ENCODE measurements at places on chromosomes 2 and 18. TPM values are rescaled to one million over a fixed set of nuclear protein-coding genes. Genes with fewer than 3 reads are reported as not detected.

GRCh38 chr2:127542231-127542630 lies 6.7 kb downstream of the MYO7B start:
- no peak for DNase-seq

DNA sequence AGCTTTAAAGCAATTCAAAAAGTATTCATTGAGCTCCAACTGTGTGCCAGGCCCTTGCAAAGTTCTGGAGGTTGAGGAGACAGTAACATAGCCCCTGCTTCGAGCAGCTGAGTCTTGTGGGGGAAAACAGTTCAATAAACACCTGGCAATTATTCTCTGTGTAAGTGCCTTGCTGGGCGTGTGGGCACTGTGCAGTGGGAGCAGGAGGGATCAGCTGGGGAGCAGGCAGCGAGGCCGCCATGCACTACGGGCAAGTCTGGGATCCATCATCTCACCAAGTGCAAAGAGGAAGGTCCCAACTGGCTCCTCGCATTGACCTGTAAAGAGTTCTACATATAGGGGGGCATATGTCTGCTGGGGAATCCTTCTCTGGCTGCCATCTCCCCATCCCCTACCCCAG lies 342.2 kb upstream of the HS6ST1 start:
- DNase-seq, result no peak

- no peak for DNase-seq
Observed at GRCh38 chr2:127277028-127277427, 16.9 kb downstream of the ERCC3 start.

DNA sequence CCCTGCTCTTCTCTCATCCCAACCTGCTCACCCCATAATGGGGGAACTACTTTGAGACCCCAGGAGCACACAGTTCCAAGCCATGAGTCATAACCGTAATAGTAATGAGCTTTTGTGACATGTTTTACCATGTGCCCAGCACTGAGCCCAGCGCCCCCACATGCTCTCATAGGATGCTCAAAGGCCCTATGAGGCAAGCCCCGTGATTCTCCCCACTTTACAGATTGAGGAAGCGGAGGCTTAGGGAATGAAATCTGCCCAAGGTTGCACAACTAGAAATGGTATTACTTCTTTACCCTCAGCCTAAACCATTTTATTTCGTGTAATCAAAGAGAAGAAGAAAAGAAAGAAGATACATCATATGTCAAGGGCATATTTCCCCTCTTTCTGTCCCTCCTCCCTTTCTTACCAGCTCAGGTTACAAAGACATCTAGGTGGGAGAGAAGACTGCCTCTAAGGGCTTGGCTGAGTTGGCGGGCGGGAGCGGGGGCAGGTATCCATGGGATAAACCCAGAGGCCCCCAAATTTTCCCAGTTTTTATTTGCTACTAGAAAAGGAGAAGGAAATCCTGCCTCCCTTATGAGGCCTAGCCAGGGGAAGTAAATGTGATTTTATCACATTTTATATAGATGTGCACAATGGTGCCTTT lies 24.2 kb downstream of the BCL11A start:
- DNase-seq, result no peak

DNA sequence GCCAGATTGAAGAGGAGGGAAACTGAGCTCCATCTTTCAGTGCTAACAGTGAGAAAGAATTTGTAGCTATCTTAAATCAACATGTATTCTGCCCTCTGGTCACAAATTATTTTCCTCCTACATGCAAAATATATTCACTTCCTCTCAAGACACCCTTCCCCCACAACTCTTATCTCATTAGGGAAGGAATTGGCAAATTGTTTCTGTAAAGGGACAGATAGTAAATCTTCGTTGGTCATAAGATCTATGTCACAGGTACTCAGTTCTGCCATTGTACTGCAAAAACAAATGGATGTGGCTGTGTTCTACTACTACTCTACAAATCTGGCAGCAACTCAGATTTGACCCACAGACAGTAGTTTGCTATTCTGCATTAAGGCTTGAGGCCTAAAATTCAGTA lies 53.0 kb upstream of the CYP20A1 start:
- no peak for DNase-seq

DNA sequence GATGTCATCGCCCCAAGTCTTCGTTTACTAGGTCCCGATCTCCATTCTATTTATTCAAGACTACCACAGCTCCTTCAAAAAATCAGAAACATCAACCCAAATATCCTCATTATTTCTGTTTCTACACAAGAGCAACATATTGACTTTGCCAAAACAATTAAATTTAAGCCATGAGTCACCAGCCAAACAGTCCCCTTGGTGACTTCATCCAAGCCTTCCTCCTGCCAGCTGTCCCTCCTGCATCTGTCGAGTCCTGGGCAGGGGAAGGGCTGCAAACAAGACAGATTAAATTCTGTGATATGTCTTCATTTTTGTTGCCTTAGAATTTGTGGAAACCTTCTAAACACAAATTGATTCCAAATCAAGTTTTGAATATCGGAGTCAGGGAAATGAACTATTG lies 110.3 kb downstream of the SP3 start:
- DNase-seq, result no peak

DNA sequence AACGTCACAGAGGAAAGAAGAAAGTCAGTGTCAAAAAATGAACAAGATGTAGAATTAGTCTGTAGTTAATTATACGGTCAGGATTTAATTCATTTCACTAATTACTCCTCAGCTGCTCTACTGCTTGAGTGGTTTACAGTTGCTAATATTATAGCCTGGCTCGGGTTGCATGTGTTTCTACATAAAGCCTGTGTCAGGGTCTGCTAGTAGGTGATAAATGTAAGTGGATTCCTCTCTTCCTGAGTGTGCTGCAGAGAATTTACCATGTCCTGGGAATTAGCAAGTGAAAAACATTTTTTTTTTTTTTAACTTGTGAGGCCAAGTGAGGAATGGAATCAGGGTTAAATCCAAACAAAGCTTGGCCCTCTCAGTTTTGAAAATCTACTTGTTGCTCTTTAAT lies 622.6 kb downstream of the EPHA4 start:
- no peak for DNase-seq

DNA sequence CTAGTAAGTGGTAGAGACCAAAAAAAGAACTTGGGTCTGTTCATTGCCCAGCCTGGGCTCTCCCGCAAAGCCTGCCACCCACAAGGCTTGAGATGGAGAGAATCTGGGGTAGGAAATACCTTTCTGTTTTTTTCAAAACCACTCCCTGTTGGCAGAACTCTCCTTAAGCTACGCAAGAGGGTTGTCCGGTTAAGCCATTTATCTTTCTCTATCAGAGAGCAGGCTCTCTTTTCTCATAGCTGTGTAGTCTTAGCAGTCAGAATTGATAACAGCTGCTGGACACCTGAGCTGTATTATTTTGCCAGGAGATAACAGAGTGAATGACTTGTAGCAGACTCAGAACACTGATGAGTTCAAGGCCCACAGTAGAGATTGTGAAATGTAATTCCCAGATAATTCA lies 1088.1 kb downstream of the TSN start:
- no peak for DNase-seq

- no peak for DNase-seq
Observed at GRCh38 chr18:35786365-35787042, 186.0 kb upstream of the RMP24 start.

DNA sequence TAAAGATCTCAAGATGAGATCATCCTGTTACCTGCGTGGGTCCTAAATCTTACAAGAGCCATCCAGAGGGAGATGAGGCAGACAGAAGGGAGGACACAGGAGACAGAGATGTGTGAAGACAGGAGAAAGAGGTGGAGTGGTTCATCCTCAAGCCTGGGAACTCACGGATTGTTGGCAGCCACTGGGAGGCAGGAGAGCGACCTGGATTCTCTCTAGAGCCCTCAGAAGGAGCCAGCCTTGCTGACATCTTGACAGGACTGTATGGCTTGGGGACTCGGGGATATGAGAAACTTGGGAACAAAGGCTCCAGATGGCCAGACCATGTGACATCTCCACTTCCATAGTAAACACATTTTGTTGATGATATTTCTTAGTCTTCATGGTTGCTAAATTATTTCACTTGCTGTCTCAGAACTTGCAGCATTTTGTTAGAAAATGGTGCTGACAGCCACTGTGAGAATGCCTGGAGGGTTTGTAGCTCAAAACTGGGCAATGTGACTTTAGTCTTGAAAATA lies 57.8 kb upstream of the MC2R start:
- DNase-seq, result no peak

GRCh38 chr2:51782921-51783765 lies 751.2 kb upstream of the NRXN1 start:
- DNase-seq, result peak; percentile 20

The ABHD1 gene
- total RNA-seq, result 0.78 TPM

The TLX2 gene
- total RNA-seq, result not detected

The C2orf80 gene
- not detected for total RNA-seq

The DCC gene
- not detected for total RNA-seq

The CSRNP3 gene
- total RNA-seq, result 0.75 TPM

All from Caki2 (cell line).